Activated T-cell treated with anti-CD3 and anti-CD28 coated beads for 1 hour (primary cell): ENCODE measurements at places on chromosomes 5 and 9.

DNA sequence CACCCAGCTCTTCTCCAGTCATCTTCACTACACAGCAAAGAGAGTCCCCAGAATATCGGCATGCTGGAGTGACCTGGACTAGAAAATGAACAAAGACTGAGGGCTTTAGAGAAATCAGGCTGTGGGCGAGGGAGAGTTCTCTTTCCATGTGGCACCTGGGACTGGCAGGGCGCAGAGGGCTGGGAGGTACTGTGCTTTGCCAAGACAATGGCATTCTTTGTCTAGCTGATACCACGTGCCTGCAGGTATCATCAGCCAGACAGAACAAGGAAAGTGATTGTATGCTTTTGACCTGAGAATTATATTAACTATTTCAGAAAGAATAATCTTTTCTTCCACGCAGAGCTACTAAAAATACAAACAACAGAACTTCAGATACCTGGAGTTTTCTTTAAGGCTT is 30.5 kb downstream of the DDX31 start:
- no peak for DNase-seq

DNA sequence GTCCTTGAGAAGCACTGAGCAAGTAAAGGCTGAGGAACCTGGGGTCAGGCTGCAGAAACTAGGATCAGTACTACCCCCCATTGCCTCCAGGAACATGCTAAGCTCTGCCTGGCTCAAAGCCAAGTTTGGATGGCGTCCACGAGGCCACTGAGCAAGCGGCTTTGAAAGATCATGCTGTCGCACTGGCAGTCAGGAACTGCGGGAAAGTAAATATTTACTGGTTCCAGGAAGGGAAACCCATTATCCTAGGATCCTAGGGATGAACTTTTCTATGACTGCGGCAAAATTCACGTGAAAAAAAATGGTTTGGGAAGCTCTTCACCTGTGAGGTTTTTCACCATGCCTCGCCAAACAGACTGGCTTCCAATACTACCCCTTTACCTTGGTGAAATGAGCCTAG is 75.3 kb upstream of the PJA2 start:
- DNase-seq: no peak

DNA sequence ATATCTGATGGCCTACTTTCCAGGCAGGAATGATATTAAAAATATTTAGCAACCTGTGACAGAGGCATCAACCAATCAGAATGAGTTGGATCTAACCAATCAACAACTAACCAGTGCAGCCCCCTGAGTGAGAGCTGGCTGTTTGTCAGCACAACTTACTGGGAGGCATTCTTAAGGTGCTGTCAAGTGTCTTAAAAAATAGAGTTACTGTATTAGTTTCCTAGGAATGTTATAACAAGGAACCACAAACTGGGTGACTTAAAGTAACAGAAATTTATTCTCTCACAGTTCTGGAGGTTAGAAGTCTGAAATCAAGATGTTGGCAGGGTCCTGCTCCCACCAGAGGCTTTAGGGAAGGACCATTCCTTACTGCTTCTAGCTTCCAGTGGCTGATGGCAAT is 85.2 kb downstream of the ATG10 start:
- no peak for DNase-seq

- DNase-seq: no peak
These were observed 3.0 kb downstream of the ARSI start for GRCh38 chr5:150299571-150300327.

DNA sequence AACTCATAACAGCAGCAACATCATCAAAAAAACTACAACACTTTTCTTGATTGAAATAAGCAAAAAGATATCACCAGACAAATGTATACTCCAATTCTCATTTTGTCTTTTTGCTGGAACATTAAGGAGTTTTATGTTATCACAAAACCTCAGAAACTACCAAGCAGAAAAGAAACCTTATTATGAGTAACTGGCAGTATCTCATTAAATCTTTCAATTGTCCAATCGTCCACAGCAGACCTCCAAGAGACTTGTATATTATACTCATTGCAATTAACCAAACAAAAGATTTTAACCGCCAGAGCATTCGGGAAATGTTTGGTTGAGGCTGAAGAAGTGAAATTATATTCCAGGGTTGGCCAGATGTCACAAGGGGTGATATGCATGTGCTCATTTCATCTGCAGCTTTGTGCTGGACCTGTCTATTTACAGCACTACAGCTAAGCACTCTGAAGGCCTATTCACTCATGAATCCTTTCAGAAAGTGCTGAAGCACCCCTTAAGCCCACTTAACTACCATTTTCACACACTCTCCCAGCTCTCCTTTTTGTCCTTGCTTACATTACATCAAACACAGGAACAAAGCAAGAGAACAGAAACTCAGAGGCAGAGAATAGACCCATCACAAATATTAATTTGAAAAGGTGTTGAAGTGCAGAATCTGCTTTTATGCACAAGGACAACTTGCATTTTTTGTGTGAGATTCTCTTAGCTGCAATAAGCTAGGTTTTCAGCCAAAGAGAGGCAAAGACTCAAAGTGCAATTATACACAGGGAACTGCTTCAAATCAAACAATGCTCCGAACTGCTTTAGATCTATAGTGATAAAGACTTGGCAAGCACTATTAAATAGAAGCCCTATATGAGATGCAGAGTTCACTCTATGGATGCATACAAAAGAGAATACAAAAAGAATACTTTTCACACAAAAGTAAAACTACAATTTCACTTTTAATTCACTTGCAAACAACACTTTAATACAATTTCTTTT is 150.4 kb upstream of the POU5F2 start:
- no peak for DNase-seq

DNA sequence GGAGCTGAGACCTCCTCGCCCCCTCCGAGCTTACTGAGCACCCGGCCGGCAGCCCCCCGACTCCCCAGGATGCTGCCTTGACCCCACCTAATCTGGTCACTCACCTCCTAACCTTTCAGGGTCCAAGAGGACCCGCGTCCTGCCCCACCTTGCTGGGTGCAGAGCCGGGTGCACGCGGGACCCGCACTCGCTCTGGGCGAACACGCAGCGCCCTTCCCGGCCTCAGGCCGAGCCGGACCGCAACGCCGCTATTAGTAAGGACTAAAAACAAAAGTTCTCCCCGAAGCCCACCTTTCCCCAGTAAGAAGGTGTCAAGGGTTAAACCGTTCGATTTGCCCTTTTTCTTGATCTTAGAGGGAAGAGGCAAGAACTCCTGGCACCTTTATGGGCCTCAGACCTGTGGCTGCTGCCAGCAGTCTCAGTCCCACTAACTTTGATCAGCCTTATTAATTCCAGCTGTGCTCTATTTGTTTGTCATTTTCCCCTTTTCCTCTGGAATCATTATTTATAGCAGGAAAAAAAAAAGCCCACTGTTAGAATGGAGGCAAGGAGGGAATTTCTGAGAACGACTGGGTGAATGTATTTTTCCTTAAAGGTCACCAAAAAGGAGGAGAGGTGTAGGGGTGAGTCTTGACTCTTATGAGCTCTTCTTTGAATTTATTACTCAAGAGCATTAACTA is 10.5 kb downstream of the IRX2 start:
- DNase-seq: no peak

GRCh38 chr9:95101326-95101725 is 216.2 kb downstream of the FANCC start:
- DNase-seq: no peak

- no peak for DNase-seq
These were observed 83.8 kb downstream of the OTULIN start for GRCh38 chr5:14748180-14748900.

GRCh38 chr5:142175461-142176142 is 67.0 kb downstream of the NDFIP1 start:
- no peak for DNase-seq

DNA sequence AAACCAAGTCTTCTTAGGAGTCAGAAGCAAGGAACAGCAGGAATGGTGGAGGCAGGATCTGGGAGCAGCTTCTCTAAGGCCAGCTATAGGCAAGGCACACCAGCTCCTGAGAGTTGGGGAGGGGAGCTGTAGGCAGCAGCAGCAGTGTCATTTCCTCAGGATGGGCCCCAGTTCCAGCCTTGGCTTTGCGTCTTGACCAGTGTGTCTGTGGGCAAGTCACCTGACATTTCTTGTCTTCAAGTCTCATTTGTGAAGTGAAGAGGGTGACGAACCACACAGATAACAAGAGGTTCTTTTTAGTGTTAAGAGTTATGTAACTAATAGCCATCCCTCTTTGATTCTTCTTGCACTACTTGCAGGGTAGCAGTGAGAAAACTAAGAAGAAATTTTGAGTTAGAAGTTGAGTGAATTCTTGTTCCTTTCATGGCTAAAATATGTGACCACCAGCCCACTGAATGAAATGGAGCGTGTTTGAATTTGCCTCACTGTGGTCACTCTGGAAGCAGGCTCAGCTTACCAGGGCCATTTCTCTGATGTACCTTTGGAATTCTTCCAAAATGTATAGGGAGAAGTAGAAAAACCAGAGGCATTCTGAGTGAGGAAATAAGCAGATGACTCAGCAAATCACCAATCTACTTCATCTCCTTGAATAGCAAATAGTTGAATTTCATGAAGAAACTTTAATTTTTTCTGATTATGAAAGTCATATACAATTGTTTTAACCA is 42.4 kb downstream of the RHOBTB3 start:
- DNase-seq: no peak

- no peak for DNase-seq
These were observed 38.6 kb downstream of the SLC44A1 start for GRCh38 chr9:105282870-105283621.

DNA sequence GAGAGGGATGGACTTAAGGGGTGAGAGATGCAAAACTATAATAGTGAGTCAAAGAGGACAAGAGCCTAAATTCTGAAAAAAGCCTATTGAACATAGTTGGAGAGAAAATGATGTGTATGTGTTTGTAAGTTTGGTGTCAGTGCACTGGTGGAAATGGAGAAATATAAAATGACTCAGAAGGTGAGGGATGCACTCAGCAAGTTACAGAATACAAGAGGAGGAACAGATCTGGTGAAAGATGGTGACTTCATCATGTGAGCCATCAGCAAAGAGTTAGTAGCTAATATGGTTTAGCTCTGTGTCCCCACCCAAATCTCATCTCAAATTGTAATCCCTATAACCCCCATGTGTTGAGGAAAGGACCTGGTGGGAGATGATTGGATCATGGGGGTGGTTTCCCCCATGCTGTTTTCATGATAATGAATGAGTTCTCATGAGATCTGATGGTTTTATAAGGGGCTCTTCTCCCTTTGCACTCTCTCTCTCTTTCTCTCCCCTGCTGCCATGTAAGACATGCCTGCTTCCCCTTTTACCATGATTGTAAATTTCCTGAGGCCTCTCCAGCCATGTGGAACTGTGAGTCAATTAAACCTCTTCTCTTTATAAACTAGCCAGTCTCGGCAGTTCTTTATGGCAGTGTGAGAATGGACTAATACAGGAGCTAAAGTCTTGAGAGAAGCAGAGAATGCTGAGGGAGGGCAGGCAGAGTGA is 30.4 kb upstream of the FYB1 start:
- DNase-seq: no peak

DNA sequence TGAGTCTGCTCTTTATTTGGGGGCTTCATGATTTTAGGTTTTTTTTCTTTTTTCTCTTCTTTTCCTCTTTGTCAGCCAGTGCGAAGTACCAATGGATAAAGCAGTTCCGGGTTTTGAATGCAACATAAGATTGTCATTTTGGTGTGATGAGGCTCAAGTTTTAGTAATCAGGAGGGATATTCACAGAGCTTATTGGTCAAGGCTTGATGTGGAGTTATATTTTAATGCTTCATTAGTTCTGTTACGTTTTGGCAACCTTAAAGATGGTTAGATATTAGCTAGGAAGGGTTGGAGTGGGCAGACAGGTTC is 1.4 kb downstream of the PIK3R1 start:
- DNase-seq: no peak

DNA sequence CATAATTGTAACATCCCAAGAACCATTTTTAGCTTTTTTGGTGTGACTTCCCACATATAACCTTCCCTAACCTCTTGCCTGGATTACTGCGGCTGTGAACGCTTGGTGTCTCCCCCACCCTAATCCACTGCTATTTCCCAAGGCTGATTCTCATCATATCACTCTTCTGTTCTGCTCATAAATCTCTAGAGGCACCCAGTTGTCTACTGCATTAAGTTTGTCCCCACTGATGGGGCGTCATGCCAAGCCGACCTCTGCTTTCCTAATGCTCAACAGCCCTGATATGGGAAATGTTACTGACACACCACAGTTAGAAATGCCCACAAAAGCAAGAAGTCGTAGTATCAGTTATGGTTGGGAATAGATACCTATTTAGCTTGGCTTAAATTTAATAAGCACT is 24.4 kb downstream of the NPR3 start:
- DNase-seq: no peak

DNA sequence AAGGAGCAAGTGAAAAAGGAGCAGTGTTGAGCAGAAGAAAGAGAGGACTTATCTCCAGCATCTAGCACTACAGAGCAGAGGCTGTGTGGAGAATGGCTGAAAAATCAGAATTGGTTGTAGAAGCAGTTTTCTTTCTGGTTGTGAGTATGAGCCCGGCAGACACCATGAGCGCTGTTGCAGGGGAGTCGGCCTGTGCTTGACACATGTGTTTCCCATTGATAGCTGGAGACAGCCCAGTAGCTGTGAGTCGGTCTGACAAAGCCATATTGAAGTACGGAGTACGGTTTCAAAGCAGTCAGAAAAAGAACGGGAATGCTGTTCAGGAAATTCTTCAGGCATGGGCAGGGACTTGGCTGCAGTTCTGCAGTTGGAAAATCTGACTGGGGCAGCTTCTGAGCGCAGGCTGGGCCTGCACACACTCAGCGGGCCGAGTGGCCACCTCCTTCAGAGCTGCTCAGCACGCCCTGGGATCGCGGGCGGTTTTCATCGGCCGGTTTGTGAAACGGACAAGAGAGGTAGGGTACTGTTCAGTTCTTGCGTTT is at the start of gene SGCD:
SGCD (plus strand) TSS at position 447 of the 542 bp plus-strand sequence.
- DNase-seq: no peak

- no peak for DNase-seq
These were observed 48.5 kb upstream of the DAB2 start for GRCh38 chr5:39473156-39473775.

DNA sequence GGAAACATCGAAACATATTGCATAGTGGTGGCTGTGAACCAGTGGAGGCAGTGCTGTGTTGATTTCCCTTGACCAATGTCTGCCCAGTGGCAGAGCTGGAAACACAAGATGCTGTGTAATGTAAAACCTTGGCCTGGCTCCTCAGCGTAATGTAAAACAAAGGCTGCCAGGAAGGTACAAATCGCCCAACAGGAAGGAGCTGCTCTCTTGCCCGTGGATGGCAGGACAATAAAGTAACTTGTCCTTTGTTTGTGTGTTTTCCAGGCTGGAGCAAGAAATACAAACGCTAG is 143.4 kb downstream of the PALM2AKAP2 start:
- DNase-seq: no peak

DNA sequence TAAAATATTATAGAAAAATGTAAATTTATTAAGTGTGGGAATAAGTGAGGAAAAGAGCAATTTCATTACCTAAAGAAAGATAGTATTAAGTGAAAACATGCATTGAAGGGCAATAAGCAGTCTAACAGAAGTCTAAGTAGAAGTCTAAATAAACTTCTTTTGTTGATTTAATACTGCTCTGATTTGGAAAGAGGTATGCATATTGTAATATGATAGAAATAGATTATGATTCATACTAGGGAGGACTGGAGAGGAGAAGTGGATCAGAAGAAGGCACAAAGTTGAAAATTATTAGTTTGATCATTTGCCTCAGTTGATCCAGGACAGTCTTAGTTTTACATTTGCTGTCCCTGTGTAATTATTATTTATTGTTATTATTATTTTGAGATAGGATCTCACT is 6.6 kb upstream of the ERBIN start:
- no peak for DNase-seq
